AG04450 (cell line): ENCODE measurements at places on chromosomes 4 and X.
A peak's percentile ranks its signal among the peaks of the same experiment; 100 is the strongest.

- DNase-seq, result no peak
These were observed 591 bp upstream of the ACSL4 start for GRCh38 chrX:109733613-109734083.

GRCh38 chrX:48022738-48023137 is 15.9 kb downstream of the SPACA5 start:
- no peak for DNase-seq

- no peak for DNase-seq
These were observed 5.4 kb downstream of the TMPRSS11F start for GRCh38 chr4:68124262-68124661.

GRCh38 chrX:106905064-106905708 is 2.0 kb upstream of the RIPPLY1 start:
- no peak for DNase-seq

- DNase-seq, result no peak
These were observed 159.4 kb upstream of the TENM3 start for GRCh38 chr4:182083671-182084410.

GRCh38 chrX:70481471-70482270 is 37.0 kb downstream of the DLG3 start:
- no peak for DNase-seq

GRCh38 chr4:1337376-1337831 is 9.6 kb upstream of the UVSSA start:
- no peak for DNase-seq

GRCh38 chr4:152643153-152644035 is 36.4 kb downstream of the TMEM154 start:
- DNase-seq, result no peak

DNA sequence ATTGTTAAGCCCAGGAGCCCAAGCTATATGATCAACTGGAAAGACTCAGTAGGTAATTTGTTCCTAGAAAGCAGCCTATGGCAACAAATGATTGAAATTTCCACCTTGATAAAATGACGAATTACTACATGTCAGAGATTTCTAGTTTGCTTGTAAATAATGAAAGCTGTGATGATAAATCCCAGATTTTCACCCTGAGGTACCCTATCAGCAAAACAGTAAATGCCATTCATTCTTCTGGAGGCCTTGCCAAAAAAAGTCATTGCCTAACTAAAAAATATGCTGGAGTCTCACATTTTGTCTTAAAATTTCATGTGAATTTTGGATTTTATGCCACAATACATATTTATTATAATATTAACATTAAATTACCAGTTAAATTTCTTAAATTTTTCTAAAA is 71.3 kb downstream of the PPEF2 start:
- no peak for DNase-seq

DNA sequence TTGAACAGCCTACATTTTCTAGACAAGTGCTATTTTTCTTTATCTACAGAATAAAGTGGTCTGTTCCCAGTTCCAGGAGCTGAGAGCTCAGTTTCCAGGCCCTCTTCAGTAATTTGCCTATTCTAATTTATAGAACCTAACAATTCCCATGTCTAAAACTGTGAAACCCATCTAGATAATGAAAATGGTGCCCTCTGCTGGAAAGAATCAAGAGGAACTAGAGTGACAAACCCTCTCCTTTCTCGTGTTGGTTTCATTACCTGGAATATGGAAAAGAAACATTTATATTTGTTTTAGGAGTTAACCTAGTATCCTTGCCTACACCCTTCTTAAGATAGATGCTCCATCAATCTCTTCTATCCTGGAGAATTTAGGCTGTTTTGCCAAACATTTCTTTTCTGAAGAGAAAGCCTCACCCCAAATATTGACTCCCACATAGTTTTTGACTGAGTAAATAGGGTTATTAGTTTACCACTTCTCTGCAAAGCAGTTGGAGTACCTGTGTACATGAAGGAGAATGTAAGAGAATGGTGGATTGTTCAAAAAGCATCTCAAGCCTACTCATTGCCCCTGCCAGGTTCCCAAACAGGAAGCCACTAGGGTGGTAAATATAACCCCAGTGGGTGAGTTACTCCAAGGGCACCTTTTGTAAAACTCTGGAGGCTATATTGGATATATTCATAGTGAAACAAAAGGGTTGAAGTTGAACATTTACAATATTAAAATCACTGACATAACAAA is 121.6 kb downstream of the RASL11B start:
- DNase-seq, result peak; percentile 21

GRCh38 chrX:9525511-9526248 is 60.8 kb downstream of the TBL1X start:
- no peak for DNase-seq

DNA sequence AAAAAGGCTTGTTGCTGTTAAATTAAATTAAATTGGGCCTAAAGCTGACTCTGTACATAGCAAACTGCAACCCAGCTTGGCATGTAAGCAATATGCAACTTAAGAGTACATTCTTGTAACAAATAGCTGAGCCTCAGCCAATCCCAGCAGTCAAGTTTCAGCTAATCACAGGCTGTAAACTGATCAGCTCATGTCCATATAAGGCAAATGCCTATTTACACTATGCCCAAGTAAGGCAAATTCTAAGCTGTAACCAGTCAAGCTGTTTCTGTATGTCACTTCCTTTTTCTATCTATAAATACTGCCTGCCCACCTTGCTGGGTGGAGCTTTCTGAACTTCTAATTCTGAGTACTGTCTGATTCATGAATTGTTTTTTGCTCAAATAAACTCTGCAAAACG is 429.1 kb upstream of the FTHL17 start:
- no peak for DNase-seq

- DNase-seq, result no peak
These were observed 32.7 kb upstream of the LIMCH1 start for GRCh38 chr4:41505161-41505661.

DNA sequence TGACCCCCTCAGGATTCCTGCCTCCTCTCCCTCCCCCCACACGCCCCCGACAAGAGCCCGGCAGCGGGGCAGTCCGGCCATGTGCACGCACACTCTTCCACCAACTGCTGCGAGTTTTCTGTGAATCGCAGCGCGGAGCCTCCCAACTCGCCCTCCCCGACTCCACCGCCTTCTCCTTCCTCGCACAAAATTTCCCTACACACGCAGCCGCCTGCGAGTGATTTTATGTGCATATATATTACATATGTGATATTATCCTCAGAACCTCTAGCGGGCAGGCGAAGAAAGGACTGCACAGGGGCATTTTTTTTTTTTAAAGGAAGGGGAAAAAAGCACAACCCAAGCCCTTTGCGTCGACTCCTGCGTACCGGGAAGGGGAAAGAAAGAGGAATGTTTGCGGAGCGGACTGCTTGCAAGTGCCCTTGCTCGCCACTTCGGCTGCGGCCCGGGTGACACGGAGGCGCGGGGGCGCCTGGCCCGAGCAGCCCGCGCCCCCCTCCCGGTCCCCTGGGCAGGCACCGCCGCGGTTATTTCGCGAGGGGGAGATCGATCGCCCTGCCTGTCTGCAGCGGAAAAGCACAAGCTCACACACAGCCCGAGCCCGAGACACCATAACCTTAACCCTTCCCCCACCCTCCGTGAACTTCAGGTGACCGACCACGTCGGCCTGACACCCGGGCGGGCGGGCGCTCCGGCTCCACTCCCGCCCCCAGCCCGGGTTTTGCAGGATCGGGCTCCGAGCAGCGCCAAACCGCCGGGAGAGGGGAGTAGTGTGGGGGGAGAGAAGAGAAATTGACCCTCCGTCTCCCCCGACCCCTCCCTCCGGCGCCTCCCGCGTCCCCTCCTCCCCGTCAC is 2.3 kb downstream of the ZNF827 start:
- no peak for DNase-seq

DNA sequence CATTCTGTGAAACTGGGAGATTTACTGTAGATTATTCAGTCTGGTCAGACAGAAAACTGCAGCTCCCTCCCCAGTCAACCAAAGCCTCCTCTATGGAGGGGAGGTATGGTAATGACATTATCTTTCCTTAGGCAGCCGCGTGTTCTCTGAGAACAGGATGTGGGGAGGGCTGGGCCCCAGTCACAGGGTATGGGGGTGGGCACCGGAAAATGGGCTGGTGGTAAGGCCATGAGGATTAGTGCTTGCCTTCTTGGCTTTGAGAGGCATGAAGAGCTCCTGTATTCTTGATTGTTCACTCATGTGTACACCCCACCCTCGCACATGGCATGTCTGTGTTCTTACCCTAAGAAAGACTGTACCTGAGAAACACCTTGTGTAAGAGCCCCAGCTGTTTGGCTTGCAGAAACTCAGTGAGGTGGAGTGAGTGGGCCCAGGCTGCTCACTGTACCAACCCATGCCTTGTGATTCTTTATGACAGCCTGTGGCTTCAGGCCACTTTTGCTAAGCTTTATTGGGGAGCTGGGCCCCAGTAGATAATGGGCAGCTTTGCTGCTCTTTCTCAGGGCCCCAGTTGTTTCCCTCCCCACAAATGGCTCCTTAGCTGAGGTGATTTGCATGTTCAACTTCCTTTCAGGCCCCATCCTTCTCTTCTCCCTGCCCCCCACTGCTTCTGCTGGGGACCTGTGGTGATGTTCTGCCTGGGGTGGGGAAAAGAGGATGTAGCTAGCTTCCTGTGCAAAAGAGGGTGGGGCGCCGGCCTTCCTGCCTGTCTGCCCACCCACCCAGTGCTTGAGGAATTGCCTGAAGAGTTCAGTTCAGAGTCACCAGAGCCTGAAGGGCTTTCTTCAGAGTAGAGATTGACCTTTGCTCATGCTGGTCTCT is 30.7 kb downstream of the MSN start:
- no peak for DNase-seq

DNA sequence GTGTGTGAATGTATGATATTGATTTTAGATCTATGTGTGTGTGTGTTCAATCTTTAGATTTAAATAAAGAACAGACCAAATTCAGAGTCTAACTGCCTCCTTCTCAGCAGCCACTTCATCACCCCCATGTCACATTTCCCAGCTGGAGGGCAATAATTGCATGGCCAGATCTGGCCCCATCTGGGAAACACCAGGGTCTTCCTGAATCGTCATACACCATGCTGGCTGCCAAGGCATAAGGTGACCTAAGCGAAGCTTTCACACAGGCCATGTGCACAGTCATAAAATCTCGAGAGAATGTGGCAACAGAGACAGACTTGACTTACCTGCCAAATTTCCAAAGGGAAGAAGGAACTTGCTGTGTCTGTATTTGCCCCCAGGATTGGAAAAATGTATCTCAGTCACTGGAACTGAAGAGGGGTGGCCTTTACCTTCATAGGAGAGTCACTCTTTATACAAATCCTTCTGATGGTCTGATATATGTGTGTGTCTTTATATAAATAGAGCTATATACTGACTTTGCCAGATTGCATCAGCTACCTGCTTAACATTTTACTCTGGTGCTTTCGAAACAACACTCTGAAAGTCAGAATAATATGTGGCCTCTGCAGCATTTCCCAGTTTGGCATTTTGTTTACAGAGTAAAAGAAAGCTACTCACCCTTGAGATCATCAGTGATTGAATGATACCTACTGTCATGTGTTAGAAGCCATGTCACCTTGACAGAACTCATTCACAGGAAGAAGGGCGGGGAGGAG is at the start of gene PLAC1:
TSS of gene PLAC1 (minus strand) at position 470 of the 758 bp plus-strand sequence. CDS start 91,789 bp downstream, outside the sequence.
- no peak for DNase-seq

- DNase-seq, result no peak
These were observed 408.3 kb downstream of the PPARGC1A start for GRCh38 chr4:23481566-23481965.

GRCh38 chr4:101227715-101228114 is 119.6 kb downstream of the PPP3CA start:
- no peak for DNase-seq

- DNase-seq, result no peak
These were observed 214.1 kb downstream of the BCOR start for GRCh38 chrX:39883666-39884065.
